ENCODE measurements at places on chromosomes 12 and 14. TPM values are rescaled to one million over a fixed set of nuclear protein-coding genes. Genes with fewer than 3 reads are reported as not detected.

GRCh38 chr12:92554158-92555073 is 148.4 kb upstream of the PLEKHG7 start:
- no peak overlapping the region for H3K4me3 ChIP-seq
- peaks cover 9% of the 10 kb centered on the region for H3K36me3 ChIP-seq
- peaks cover 22% of the 10 kb centered on the region for H3K4me1 ChIP-seq
- no peak for DNase-seq

GRCh38 chr14:96121660-96122395 is 82.7 kb downstream of the C14orf132 start:
- no peak overlapping the region for H3K27ac ChIP-seq
- no peak overlapping the region for H3K4me3 ChIP-seq
- DNase-seq = no peak
- H3K4me1 ChIP-seq = peaks cover 13% of the 10 kb centered on the region

Gene BTBD6
- total RNA-seq = 47.1 TPM

DNA sequence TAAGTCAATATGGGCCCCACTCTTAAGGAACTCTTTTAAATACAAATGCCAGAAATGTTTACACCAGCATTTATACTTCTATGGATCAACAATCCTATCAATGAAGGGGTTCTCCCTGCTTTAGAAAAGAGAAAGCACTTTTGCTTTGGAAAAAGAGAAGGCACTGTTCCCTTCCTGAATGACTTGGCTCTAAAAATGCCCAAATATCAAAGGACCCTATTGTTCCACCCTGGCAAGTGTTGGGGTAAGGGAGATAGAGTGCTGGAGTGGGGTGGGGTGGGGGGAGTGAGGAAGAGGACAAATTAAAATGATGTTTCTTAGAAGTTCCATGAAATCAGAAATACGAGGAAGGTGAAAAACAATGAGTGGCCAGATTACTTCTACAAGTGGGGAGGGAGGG is 131.6 kb upstream of the GRIN2B start:
- no peaks in the 10 kb centered on the region for H3K4me1 ChIP-seq
- no peaks in the 10 kb centered on the region for H3K36me3 ChIP-seq
- peaks cover 4% of the 10 kb centered on the region for H3K27me3 ChIP-seq
- no peak overlapping the region for H3K27ac ChIP-seq
- H3K4me3 ChIP-seq = no peak overlapping the region
- DNase-seq = no peak

DNA sequence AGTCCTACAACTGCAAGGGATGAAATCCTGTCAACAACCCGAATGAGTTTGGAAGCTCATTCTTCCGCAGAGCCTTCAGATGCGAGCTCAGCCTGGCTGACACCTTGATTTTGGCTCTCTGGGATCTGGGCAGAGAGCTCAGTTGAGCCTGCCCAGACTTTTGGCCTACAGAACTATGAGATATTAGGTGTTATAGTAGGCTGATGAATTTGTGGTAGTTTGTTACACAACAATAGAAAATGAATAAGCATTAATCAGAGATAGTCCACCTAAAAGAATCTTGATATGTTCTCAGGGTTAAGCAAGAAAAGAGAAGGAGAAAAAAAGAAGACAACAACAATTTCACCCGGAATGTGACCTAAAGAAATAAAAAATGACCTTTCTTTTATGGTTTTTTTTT is 30.4 kb upstream of the GZMB start:
- no peaks in the 10 kb centered on the region for H3K27me3 ChIP-seq
- peaks cover 90% of the 10 kb centered on the region for H3K4me1 ChIP-seq
- H3K36me3 ChIP-seq = peaks cover 9% of the 10 kb centered on the region
- DNase-seq = no peak
- no peak overlapping the region for H3K4me3 ChIP-seq

GRCh38 chr14:68441542-68441941 is 351.3 kb downstream of the ZFP36L1 start:
- no peaks in the 10 kb centered on the region for H3K27me3 ChIP-seq
- no peak overlapping the region for H3K4me3 ChIP-seq
- no peak overlapping the region for H3K27ac ChIP-seq
- no peaks in the 10 kb centered on the region for H3K4me1 ChIP-seq
- H3K36me3 ChIP-seq = peaks cover 4% of the 10 kb centered on the region

Gene TAS2R42
- not detected for total RNA-seq

Gene SMCO3
- total RNA-seq = not detected

DNA sequence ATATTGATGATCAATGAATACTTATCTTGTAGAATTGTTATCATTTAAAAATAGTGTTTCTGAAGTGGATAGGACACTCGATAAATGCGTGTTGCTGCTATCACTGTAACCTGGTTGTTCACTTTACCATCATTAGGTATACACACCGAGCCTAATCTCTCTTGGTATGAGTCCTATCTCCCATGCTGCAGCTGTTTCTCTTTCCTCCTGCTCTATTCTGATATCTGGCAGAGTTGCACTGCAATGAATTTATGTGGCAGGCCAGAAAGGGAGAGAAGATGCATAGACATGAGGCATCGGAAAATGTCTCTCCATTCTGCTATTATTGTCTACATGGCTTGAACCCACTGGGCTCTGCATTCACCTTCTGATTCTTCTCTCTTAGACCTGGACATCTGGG is 26.7 kb downstream of the KCNK10 start:
- no peak overlapping the region for H3K4me3 ChIP-seq
- H3K4me1 ChIP-seq = no peaks in the 10 kb centered on the region
- peaks cover 7% of the 10 kb centered on the region for H3K27me3 ChIP-seq
- no peak for DNase-seq

All from activated CD8-positive, alpha-beta memory T cell treated with anti-CD3 and anti-CD28 coated beads, Interleukin-2, amount 10 ng/mL, durations not matched to agents 7 days and 5 days (primary cell).